ENCODE measurements at places on chromosomes 12 and 14.
A peak's percentile ranks its signal among the peaks of the same experiment; 100 is the strongest.

DNA sequence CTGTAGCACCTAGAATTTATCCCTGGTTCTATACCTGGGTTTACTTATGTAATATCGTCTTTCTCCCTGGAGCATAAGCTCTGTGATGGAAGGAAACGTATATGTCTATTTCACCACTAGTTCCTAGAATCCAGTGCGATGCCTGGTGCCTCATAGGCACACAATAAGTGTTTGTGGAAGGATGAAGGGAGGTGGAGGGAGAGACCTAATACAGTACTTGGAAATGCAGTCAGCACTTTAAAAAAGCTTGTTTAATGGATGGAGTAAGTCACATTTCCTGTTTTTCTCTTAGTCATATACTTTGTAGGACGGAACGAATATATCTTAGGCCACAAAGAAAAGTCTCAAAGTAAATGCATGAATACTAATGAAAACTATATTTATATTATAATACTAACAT is 186.5 kb upstream of the HMGA2 start:
- no peak for DNase-seq

- no peak for DNase-seq
These were observed 38.6 kb downstream of the CPM start for GRCh38 chr12:68894276-68894855.

DNA sequence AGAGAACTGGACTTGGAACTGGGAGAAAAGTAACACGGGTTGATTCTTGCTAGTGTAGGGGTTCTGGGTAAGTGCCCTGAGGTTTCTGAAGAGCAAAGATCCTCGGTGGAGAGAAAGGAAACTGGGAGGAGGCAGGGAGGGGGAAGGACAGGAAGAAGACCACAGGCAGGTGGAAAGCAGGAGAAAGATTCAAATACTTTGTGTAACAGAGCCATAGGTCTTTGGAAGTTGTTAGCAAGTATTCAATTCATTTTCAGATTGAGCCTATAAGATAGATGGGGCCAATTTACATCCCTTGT is 1.3 kb downstream of the PNP start:
- DNase-seq = no peak

GRCh38 chr12:121467638-121468498 is 68.0 kb downstream of the RNF34 start:
- no peak for DNase-seq

DNA sequence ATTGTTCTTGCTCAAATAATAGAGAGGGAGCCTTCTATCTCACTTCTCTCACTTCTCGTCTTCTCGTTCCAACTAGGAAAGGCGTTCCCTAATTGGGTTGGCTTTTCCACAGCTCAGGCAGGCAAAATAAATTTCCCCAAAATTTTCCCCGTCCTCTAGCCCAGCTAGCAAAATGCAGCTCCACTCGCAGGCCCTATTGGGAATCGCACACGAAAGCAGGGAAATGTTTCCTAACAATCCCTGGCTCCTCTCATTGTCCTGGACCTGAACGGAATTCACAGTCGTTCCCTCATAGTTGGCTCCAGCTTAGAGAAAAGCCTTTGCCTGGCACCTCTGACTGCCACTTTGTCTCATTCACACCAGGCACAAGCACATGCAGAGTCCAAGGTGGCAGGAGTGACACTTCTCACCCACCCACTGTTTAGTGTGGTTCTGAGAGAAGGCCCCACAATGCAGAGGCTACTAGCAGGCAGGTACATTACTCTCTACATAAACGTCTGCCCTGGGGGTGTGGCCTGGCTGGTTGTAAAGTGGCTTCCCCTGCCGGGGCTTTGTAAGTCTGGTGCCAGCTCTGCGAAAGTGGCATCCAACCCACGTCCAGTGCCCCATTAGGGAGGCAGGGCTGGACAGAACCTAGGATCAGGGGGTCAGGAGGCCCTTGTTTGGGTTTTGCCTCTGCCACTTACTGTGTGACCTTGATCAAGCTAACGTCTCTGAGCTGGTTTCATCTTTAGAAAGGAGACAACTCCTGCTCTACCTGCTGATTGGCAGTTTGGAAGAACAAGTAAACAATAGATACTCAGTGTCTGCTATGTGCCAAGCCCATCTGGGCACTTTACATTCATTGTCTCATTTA is 4.2 kb downstream of the SERPINA10 start:
- DNase-seq = no peak

- DNase-seq = no peak
These were observed 25.6 kb upstream of the MBIP start for GRCh38 chr14:36346052-36346451.

DNA sequence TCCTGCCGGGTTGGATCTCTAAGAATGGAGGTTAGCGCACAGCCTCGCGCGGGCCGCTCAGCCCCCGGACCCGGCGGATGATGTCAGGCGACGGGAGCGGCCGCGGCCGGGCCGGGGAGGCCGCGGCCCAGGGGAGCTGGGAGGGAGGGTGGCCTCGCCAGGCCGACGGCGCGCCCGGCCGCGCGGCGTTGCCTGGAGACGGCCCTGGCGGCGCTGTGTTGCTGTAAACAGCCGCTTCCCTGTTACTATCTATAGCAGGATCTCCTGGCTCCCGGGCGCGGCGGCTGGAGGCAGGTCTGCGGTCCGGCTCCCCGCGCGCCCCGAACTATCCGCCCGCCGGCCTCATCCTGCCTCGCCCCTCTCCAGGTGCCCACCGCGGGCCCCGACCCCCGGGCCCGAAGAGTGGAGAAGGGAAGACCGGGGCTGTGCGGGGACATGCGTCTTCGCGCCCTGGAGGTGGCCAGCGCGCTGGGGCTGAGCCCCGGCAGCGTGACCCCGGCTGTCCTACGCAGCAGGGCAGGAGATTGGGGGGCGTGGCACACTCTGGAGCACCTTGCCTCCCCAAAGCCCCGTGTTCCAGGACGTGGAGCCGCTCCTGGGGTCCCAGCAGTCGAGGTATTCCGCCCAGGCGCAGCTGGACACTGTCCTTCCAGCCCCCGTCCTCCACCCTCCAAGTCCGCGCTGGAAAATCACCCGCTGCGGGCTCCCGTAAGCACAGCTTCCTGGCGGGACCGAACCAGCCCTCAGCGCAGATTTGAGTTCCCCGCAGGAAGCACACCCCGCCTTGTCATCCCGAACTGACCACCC is 1.4 kb upstream of the FOS start:
- peak; percentile 50 for DNase-seq

- no peak for DNase-seq
These were observed 218.5 kb downstream of the FUT8 start for GRCh38 chr14:65631040-65631439.
